ENCODE measurements at places on chromosomes 3 and 15. TPM values are rescaled to one million over a fixed set of nuclear protein-coding genes. Genes with fewer than 3 reads are reported as not detected.
A peak's percentile ranks its signal among the peaks of the same experiment; 100 is the strongest.

Gene ANKRD63
- not detected for total RNA-seq

Gene PYGO1
- 5.4 TPM for total RNA-seq

Gene SQOR
- total RNA-seq: 47.0 TPM

Gene CFAP100
- not detected for total RNA-seq

Gene TM4SF1
- total RNA-seq: 207 TPM

Gene LYZL4
- total RNA-seq: not detected

Gene CCNDBP1
- 53.6 TPM for total RNA-seq

Gene PLA2G4E
- not detected for total RNA-seq

DNA sequence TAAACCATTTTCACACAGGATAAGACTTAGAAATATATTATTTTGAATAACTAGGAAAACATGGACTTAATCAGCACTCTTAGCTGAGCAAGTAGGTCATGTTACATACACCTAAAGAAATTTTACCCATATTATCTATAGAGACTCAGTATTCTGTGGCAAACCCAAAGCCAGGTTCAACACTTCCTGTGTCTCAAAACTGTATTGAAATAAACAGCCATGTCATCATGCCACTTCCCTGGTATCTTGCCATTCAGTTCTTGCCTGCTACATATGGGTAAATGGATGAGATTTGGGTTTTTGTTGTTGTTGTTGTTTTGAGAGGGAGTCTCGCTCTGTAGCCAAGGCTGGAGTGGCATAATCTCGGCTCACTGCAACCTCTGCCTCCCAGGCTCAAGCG, 141.5 kb upstream of the PLXND1 start:
- no peak for DNase-seq

GRCh38 chr3:3699407-3699806, 99.8 kb upstream of the LRRN1 start:
- no peak for DNase-seq

- peak; percentile 84 for DNase-seq
These were observed 65.5 kb downstream of the GALK2 start for GRCh38 chr15:49235446-49236124.

DNA sequence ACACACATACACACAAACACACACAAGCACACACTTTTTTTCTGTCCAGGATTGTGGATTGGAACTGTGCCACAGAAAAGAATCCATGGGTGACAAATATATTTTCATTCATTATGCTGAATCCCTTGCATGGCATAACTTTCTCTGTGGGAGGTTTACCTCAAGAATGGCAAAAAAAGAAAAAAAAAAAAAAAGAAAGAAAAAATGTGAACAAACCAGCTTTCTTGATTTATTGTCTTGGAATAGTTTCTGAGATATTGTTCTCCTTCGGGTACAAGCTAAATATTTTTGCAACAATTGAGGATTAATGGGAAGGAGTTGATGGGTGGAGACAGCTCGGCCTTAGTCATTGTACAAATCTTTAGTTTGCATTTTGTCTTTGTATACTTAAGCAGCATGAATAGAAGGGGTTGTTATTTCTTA, 153.1 kb downstream of the GMNC start:
- DNase-seq: peak; percentile 63

GRCh38 chr3:187919544-187919943, 174.3 kb upstream of the BCL6 start:
- DNase-seq: no peak

GRCh38 chr3:45032113-45032512, 6.0 kb downstream of the CLEC3B start:
- no peak for DNase-seq

- DNase-seq: peak; percentile 78
These were observed 51.0 kb upstream of the EIF1B start for GRCh38 chr3:40258555-40258954.

DNA sequence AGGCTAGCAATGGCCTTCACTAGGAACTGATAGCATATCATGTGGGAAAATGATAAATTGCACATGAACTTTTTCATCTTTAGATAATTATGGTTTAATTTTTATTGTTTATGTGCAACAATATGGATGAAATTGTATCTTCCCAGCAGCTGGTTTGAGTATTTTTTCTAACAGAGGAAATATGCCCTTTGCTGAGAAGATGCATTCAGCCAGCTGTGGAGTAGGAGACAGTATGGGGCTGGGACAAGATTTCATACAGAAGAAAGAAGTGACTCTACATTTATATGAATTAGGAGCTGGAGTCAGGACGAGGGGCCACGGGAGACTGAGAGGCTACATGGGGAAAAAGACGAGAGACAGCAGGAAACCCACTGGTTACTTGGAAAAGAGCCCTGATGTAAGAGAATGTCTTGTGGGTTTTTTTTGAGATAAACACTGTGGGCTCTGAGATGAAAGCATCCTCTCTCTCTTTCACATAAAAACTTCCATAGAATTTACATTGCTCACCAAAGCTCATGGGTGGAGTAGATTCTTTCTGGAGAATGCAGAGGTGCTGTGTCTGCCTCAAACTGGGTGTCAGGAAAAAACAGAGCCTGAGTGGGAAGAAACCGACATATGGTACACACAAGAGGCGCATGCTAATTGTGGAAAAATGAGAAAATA, 115.2 kb upstream of the PDZRN3 start:
- DNase-seq: peak; percentile 6

DNA sequence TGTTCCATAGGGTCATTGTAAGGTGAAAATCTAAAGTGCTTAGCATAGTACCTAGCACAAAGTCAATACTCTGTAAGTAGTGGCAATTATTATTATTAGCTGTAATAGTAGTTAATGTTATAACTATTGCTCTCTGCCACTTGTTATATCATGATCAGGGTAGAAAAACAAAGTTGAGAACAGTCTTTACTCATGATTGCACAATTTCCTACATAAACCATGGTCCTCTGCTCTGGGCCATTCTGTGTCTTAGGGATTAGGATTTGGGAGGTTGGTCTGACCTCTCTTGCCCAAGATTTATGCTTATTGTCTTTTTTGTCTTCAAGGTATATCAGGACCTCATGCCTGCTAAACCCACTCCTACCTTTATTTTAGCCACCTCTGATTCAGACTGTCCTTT, 4.3 kb upstream of the LRRC58 start:
- no peak for DNase-seq

DNA sequence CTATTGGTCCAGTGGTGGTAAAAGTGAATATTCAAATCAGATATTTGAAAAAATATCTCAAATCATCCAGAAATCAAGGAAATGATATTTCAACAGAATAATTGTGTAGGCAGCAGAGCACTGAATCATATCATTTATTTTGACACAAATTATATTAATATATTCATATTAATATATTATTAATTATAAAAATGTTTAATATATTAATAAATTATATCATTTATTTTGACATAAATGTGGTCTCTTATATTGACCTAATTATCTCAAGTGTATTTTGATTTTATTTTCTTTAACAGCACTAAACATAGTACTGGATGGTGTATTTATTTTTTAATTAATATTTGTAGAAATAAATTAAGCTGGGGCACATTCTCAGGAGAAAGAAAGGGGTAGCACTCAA, 257.7 kb upstream of the THBS1 start:
- DNase-seq: no peak

- peak; percentile 95 for DNase-seq
These were observed 29.3 kb upstream of the MEF2A start for GRCh38 chr15:99536422-99537040.

DNA sequence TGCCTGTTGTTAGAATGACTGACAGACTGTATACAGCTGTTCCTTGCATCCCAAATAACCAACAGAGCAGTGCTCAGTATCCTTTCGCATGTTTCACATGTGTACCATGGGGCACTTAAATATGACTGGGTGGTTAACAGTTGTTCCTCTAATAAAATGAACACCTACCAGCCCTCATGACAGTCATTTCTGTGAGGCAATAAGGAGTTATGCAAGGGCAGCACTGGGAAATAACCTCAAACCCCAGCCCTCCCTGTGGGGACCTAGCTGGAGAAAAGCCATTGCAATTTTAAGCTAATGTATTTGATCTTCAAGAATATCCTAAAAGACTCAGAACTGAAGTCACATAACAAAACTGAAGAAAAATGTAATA, 7.3 kb downstream of the RFT1 start:
- DNase-seq: no peak

GRCh38 chr15:67303490-67304363, 49.1 kb downstream of the IQCH start:
- peak; percentile 60 for DNase-seq

DNA sequence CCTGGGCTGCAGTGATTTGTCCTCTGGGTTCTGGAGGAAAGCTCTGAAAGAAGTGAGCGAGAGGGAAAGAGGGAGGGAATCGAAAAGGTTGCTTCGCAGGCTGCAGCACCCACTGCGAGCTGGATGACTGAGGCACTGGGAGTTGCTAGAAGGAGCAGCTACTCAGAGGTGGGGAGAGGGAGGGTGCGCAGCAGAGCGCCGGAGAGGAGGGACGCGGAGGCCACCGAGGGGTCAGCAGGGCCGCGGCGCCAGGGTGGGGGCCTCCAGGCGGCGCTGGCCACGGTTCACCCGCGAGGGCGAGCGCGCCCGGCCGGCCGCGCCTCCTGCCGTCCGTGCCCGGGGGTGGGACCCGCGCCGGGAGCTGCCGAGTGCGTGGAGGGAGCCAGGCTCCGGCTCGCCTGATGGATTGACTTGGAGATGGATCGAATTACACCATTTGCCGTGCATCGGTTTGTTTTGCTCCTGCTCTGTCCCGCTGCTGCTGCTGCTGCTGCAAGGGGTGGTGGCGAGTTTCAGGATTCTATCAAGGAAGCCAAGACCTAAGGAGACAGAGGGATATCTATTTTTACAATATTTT, at the start of gene SEMA6D:
Gene SEMA6D, plus strand, starts transcription at position 470 of the 577 bp plus-strand sequence. CDS start 42,294 bp downstream, outside the sequence.
- DNase-seq: peak; percentile 73

Data from M059J (cell line).